ENCODE measurements at places on chromosomes 3 and 15.
A peak's percentile ranks its signal among the peaks of the same experiment; 100 is the strongest.

DNA sequence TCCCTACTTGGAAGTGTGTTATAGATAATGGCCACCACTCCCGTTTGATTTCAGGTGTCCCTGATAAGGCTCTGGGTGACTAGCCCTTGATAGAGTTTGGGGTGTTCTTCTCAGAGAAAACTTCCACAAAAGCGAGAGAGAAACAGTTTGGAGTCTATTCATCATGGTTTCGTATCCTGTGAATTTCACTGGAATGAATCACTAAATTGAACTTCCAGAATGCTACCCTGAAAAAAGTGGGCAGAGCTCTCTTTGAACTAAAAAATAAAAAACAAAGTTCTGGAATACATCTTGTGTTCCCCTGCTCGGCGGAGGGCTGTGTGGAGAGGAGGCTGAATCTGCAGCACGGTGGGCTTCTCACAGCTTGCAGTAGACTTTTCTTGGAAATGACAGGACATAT is 52.8 kb upstream of the FAM98B start:
- peak; percentile 60 for DNase-seq

- no peak for DNase-seq
Measured at GRCh38 chr3:152030320-152030719, 156.9 kb downstream of the SUCNR1 start.

DNA sequence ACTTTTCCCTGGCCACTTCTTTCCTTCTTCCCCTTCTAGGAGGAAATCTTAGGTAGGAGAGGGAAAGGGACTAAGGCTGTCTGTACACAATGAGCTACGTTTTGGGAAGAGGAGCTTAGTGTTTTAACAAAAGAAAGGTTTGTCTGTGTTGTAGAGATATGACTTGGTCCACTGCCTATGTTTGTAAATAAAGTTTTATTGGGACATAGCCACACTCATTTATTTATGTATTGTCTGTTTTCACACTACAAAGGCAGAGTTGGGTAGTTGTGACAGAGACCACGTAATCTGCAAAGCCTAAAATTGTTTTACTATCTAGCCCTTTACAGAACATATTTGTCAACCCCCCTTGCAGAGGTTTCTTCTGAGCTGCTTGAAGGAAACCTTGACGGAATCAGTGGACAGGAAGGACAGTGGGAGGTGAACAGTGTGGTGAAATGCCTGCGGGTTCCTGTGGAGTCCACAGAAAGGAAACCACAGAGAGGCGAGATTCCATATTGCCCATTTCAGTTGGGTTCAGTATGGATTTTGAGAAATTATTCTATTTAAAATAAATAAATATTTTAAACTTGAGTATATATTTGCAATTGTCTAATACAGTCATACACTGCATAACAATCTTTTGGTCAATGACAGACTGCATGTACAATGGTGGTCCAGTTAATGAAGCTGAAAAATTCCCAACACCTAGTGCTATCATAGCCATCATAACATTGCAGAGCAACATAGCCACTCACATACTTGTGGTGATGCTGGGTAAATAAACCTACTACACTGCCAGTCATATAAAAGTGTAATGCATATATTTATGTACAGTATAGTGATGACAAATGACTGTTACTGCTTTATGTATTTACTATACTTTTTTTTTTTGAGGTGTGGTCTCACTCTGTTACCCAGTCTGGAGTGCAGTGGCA is 157.9 kb upstream of the NUDT16 start:
- no peak for DNase-seq

- no peak for DNase-seq
Measured at GRCh38 chr3:107432013-107432515, 54.8 kb downstream of the CCDC54 start.

DNA sequence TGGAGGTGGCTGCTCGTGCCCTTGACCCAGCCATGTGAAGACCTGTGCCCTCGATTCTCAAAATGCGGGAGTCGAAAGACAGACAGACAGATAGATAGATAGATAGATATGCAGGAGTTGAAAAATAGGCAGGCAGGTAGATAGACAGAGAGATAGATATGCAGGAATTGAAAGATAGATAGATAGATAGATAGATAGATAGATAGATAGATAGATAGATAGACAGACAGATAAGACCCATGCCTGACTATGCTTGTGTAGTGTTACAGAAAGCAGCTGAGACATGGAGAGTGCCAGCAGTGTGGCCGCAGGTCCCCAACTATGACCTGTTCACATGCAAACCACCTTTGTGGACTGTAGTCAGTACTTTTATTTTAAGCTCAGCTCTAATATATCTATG is 17.2 kb downstream of the GPD1L start:
- no peak for DNase-seq
